ENCODE measurements at places on chromosomes 1 and 21.

GRCh38 chr1:109788695-109789521 lies 25.2 kb upstream of the EPS8L3 start:
- DNase-seq, result no peak

GRCh38 chr1:187903223-187903622 lies 1074.5 kb downstream of the PLA2G4A start:
- no peak for DNase-seq

DNA sequence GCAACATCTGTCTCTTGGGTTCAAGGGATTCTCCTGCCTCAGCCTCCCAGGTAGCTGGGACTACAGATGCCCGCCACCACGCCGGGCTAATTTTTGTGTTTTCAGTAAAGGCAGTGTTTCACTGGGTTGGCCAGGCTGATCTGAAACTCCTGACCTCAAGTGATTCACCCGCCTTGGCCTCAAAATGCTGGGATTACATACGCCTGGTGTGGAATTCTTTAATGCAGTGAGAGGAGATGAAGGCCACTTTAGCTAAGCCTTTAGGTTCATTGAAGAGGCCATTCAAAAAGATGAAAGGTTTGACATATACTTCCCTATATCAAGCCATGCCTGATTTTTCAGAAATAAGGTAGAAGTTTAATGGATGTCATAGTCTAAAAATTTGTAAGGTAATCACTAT lies 162.7 kb downstream of the ST6GALNAC3 start:
- no peak for DNase-seq

- DNase-seq, result no peak
Measured at GRCh38 chr1:44924835-44925464, 61.4 kb downstream of the EIF2B3 start.

DNA sequence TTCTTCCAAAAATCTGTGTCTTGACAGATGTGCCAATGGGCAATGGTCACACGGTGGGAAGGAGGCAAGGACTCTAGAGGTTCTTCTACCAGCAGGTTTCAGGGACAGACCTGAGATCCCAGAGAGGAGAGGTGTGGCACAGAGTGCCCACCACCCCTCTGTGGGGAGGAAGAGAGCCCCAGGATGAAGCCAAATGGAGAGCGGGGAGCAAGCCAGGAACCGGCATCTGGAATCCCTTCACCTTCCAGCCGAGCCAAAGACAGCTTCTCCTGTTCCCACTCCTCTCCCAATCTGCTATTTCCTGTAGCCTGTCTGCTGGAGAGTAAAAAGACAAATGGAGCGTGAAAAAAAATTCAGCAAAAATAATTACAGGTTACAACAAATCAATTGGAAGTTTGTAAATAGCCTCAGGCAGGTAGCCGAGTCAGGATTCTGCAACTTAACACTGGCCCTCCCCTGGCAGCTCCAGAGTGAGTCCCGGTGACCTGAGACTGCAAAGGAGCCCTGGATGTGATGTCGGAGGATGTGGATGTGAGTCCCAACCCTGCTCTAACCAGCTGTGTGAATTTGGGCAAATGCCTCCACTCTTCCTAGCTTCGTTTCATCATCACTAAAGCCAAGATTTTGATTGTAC lies 45.4 kb upstream of the LRRN2 start:
- DNase-seq, result no peak

DNA sequence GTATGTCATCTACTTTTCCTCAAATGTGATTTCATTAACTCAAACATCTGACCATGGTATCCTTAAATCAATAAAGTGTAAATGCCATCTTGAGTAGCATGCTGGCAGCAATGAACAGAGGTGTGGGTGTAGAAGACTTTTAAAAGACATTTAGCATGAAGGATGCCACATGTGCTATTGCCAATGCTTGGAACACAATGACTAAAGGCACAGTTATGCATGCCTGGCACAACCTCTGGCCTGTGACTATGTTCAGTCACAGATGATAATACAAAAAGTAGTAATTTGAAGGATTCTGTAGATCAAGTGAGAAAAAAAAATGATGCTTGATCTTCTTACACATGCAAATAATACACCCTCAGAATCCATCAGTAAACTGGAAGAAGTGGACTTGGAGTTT lies 938.9 kb upstream of the ADGRL4 start:
- DNase-seq, result no peak

GRCh38 chr1:100479620-100480338 lies 58.2 kb upstream of the GPR88 start:
- DNase-seq, result no peak

- no peak for DNase-seq
Measured at GRCh38 chr1:200634261-200635122, 13.9 kb upstream of the KIF14 start.

- no peak for DNase-seq
Measured at GRCh38 chr1:52628614-52629324, 4.2 kb upstream of the SHISAL2A start.

- no peak for DNase-seq
Measured at GRCh38 chr1:201714542-201715329, 114.2 kb upstream of the IPO9 start.

GRCh38 chr21:29586696-29587095 lies 288.0 kb downstream of the BACH1 start:
- no peak for DNase-seq

DNA sequence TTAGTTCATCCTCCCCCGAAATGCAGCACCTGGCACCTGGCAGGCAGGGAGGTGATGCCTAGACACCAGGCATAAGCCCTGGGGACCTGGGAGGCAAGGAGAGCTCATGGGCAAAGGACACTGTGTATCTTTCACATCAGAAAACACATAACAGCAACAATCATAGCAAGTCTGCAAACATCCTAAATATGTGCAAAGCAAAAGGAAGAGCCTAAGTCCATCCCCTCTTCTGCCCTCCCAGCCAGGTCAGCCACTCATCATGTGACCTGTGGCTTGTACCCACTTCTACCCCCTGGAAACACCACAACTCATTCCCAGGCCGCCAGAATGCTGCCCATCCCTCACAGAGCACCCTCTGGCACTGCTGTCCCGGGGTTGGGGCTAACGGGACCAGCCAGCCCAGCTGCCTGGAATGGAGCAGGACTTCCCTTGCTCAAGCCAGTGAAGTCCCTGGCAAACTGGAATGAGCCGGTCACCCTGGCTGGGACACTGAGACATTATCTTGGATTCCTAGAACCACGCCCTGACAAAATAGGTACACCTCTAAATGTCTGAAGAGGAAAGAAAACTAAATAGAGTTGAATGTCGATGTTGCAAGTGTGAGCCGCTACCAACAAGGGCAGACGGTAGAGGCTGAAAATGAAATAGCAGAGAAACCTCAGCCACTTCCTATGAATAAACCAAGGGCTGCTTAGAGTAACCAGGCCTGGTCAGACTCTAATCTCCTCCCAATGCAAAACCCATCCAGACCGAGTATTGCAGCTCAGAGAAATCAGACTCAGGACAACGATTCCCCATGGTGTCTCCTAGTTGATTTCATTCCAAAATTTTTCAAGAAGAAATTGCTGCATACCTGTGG lies 29.4 kb downstream of the TMPRSS2 start:
- no peak for DNase-seq

DNA sequence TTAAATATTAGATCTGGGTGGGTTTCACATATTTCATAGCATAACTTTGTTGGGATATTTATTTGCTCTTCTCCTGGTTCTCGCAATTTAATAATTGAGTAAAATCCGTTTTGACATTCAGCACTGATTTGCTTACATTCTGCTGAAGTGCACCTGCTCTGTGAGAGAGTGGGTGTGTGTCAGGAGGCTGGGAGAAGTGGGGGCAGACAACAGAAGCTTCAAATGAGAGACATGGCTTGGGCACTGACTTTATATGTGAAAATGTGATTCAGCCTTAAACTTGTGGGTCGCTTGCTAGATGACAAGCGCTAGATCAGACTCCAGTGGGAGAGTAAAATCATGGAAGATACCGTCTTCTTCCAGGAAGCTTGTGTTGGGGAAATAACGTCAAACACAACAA lies 32.4 kb upstream of the KCNA2 start:
- DNase-seq, result no peak

DNA sequence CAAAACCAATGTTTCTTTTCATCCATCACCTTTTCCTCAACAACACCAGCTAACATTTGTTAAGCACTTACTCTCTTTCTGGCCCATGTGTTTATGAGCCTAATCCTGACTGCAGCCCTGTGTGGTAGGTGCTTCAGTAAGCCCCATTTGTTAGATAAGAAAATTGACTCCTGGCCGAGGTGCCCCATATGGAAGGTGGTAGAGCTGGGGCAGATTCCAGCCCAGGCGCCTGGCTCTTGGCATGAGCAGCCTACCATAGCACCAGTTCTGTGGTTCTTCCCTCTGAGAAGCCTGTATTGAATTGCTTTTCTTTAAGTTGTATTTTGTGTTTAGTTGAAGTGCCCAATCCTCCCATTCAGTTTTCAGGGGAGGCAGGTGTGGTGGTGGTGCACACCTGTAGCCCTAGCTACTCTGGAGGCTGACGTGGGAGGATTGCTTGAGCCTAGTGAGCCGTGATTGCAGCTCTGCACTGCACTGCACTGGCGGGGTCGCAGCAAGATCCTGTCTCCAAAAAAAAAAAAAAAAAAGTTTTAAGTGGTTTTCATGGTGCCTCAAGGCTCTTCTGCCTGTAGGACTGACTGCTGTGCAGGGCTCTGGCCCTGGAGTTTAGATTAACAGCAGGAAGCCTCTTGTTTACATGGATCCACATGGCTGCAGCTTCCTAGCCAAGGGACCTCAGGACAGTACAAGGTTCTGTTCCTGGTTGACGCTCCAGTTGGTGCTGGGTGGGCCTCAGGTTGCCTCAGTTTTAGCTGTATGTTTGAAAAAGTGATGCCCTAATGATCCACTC lies 125.9 kb downstream of the MRPS6 start:
- no peak for DNase-seq

GRCh38 chr1:151475175-151475574 lies 15.9 kb upstream of the POGZ start:
- no peak for DNase-seq

DNA sequence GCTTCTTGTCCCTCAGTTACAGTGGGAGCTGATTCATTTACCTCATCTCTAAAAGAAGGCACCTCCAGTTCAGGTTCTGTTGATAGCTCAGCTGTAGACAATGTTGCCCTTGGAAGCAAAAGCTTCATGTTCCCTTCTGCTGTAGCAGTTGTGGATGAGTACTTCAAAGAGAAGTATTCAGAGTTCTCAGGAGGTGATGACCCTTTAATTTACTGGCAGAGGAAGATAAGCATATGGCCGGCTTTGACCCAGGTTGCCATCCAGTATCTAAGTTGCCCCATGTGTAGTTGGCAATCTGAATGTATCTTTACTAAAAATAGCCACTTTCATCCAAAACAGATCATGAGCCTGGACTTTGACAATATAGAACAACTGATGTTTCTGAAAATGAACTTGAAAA lies 4.5 kb downstream of the ZBED6 start:
- DNase-seq, result no peak

DNA sequence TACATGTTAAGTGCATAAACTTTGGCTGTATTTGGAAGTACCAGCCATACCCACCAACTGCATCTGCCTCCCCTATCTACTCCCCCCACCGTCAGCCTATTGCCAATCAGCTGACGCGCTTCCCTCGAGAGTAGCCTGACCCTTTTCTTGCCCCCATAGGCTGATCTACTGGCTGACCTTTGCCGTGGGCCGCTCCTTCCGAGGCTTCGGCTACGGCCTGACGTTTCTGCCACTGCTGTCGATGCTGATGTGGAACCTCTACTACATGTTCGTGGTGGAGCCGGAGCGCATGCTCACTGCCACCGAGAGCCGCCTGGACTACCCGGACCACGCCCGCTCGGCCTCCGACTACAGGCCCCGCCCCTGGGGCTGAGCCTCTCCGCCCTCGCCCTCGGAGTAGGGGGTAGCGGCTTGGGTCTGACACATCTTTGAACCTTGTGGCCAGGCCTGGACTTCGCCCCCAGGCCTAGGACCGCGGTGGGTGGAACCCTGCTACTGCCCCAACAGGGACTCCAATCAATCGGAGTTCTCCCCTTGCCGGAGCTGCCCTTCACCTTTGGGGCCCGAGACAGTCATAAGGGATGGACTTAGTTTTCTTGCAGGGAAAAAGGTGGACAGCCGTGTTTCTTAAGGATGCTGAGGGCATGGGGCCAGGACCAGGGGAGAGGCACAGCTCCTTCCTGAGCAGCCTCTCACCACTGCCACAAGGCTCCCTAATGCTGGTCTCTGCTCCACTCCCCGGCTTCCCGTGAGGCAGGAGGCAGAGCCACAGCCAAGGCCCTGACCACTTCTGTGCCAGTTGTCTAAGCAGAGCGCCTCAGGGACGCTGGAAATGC lies 4.0 kb downstream of the GLMP start:
- DNase-seq, result peak; percentile 68

- peak; percentile 48 for DNase-seq
Measured at GRCh38 chr1:37094302-37094701, 60.0 kb upstream of the GRIK3 start.

GRCh38 chr1:223834660-223835263 lies 11.0 kb downstream of the TP53BP2 start:
- no peak for DNase-seq

Measured in germinal center (tissue), 1 donor.